ENCODE measurements at places on chromosomes 12 and 14.

GRCh38 chr14:97328743-97329142 is 531.6 kb downstream of the VRK1 start:
- no peak for DNase-seq

- DNase-seq, result no peak
Observed at GRCh38 chr12:37543131-37543965, 773.2 kb upstream of the ALG10B start.

- DNase-seq, result no peak
Observed at GRCh38 chr12:110246636-110247339, 34.3 kb upstream of the ATP2A2 start.

- DNase-seq, result no peak
Observed at GRCh38 chr14:23695664-23695999, 59.5 kb downstream of the DHRS2 start.

- DNase-seq, result no peak
Observed at GRCh38 chr12:55974308-55974730, 441 bp downstream of the RAB5B start.

DNA sequence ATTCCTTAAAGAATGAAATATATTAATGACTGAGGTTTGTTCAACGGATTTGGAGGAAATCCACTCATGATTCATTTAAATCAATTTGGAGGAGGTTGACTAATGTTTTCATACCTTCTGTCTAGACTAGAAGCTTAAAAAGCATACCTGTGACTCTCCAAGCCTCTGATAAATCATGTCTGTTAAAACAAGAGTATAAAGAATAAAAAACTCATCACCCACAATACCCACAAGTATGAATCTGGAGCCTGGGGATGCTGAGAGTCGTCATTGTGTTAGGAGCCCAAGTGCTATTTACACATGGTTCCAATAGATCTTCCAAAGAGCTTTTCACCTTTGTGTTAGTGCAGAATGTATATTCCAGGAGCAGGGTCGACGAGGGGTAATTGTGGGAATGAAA is 86.8 kb upstream of the ADAMTS20 start:
- DNase-seq, result no peak
